ENCODE measurements at places on chromosomes 5 and 9.

- no peak for DNase-seq
Measured at GRCh38 chr5:36669015-36669651, 62.7 kb downstream of the SLC1A3 start.

- no peak for DNase-seq
Measured at GRCh38 chr9:125561509-125562148, 145.4 kb downstream of the MAPKAP1 start.

DNA sequence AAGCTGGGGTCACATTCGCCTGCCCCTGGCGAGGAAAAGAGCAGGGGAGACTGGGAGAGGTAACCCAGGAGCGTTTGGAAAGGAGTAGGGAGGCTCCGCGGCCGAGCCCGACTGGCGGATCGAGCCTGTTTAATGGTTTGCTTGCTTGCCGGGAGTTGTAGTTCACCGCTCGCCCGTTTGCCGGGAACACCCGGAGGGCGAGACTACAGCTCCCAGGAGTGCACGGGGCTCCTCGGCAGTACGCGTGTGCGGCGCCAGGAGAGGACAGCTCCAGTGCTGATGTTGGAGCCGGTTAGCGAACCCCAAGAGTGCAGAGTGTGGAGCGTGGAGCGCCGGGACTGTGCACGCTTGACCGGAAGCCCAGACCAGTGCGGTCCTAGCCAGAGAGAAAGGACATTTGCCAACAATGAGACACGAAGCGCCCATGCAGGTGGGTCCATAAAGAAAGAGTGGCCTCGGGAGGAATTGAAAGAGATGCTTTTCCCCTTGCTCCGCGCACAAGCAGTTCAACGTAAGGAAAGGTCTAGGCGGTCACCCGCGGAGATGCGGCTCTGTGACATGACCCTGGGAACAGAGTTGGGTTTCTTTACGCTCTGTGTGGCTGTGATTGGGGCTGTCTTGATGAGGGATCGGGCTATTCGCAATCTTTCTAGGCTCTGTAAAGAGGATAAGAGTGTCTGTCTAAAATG, at the start of gene RAB3C:
Gene RAB3C (plus strand): TSS at position 273 of the 689 bp plus-strand sequence. CDS start 134 bp downstream, at position 407.
- no peak for DNase-seq

DNA sequence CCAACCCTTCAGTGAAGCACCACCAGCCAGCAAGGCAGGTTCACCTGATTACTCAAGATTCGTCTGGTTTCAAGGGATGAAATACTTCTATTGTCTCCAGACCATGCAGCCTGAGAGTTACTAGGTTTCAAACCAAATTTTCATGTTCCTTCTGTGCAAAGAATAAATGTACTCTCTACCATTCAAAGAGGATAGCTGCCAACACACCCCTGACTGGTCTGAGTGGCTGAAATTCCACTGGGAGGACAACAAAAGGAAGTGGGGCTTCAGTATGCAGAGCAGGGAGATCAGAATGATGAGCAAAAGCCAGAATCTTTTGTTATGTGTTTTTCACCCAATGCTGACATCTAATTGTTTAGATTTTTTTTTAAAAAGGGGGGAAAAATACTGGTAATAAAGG, 356.3 kb downstream of the BNC2 start:
- no peak for DNase-seq

DNA sequence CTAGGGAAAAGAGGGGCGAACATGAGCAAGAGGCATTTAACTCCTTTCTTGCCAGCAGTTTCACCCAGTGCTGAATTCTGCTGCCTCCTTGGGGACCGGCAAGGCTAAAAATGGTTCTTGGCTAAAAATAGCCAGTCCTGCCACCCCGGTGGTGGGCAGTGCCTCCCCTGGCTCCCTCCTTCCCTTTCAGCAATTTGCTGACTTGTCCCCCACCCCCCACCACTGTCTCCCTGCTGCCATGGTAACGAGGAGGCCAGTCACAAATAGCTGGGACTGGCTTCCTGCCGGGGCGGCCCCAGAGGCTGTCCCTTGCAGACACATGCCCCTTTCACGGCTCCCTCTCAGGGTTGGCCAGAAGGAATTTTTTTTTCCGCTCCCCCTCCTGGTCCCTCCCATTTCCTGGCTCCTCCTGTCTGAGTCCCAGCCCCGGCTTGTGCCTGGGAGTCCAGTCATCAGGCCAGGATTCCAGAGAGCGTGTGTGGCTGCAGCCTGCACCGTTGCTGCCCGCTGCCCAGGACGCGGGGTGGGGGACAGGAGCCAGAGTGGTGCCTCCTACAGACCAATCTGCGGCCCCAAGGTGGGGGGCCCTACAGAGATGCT, 130.3 kb downstream of the RGS3 start:
- DNase-seq: no peak

DNA sequence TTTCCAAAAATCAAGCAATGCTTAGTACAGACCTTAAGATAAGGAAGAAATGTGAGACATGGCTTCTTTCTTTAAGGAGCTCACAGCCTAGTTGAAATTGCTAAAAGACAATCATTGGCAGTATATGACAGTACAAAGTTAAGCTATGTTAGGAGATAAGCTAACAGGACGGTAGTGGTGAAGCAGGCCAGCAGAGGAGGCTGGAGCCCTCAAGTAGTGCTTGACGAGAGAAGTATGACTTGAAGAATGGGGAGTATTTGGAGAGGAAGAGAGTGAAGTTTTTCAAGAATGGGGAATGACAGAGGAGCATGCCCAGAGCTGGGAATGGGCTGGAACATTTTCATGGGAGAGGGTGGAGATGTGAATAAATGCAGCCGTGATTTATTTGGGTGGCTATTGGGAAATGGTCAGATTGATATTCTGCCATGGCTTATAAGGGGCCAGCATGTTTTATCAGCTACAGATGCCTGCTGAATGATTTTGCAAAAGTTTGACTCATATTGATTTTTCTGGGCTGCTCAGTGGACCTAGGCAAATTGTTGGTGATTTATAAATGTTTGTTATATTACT, 43.7 kb downstream of the LURAP1L start:
- no peak for DNase-seq

DNA sequence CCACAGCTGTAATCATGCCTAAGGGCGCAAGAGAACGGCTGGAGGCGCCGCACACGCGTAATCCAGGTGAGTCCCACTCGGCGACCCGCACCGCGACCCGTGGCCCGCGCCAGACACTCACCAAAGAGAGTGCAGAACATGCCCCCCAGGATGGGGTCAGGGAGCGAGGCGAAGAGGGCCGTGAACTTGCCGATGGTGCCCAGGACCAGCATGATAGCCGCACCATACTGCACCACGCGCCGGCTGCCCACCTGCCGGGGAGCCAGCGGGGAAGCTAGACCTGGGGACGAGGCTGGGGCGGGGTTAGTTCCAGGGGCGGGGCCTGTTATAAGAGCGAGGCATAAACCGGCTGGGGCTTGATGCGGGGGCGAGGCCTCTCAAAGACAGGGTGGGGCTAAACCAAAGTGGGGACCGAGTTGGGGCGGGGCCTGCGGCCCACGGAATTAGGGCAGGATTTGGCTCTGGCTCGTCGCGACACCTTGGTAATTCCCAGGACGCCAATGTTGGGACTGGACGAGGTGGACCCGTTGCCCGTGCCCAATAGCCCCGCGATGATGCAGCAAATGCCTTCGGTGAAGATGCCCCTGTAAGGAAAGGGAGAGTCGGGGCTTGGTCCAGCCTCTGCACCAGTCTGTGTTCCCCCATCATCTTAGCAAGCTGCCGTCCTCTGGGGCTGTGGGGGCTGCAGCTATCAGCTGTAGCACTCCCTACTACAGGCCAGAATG, 4.8 kb downstream of the SLC23A1 start:
- no peak for DNase-seq

- DNase-seq: no peak
Measured at GRCh38 chr5:127849408-127849807, 146.2 kb downstream of the CCDC192 start.

- DNase-seq: no peak
Measured at GRCh38 chr5:164000241-164000640, 494.8 kb downstream of the MAT2B start.

GRCh38 chr9:17824616-17825264, 245.9 kb downstream of the SH3GL2 start:
- DNase-seq: no peak

- no peak for DNase-seq
Measured at GRCh38 chr9:70406434-70406862, 8.0 kb downstream of the KLF9 start.

DNA sequence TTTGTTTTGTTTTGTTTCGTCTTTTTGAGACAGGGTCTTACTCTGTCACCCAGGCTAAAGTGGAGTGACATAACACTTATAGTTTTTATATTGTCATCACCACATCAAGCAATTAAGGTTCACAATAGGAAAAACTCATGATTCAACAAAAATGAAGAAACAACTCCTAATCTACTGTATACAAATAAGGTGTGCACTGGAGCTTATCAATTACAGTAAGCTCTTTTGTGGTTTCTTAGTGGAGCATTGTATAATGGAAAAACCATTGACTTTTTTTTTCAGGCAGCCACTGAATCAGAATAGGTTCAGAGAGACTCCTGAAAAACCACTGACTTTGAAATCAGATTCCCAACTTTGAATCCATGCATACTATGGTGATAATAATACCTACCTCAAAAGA, 10.8 kb upstream of the PLIN2 start:
- no peak for DNase-seq

GRCh38 chr5:11251247-11251646, 490.2 kb upstream of the DAP start:
- no peak for DNase-seq

DNA sequence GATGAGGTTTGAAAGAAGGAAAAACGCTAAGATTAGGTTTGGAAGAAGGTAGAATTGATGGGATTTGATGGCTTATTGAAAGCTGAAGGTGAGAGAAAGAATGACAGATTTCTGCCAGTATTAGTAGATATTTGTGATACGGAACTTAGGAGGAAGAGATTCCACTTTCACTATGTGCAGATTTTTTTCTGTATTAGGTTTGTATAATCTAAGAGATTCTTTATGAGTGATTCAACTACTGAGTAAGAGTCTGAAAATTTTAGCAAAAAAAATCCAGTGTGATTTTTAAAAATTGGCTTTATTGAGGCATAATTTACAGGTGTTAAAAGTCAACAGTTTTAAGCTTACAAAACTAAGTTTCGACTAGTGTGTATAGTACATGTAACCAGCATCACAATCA, 54.1 kb downstream of the AP3S1 start:
- no peak for DNase-seq

DNA sequence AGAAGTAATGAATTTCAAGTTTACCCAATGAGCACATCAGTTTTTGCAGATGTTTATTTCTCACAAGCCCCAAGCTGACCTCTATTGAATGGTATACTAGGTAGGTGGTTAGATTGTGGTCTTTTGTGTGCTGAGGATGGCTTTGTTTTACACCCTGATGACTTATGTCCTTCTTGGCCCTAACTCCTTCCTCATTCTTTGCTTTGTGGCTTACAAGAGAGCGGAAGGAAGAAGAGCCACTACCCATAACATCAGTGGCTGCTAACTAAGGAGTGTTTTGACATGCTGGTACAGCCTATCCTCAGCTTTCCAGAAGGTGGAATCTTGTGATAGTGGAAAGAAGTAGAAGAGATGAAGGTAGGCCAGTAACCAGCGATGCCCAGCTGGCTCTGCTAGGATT, 85.7 kb upstream of the NTRK2 start:
- no peak for DNase-seq

DNA sequence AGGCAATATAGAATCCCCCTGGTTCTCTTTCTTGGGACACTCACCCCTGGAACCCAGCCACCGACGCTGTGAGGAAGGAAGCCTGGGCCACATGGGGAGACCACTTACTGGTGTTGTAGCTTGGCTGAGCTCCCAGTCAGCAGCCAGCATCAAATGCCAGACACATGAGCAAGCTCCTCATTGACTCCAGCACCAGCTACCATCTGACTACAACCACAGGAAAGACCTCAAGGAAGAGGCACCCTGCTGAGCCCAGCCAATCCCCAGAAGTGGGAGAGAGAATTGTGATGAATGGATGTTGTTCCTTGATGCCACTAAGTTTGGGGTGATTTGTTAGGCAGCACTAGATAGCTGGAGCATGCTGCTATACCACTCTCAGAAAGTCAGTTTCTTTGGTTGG, 36.0 kb downstream of the BNIP1 start:
- DNase-seq: no peak
